ENCODE measurements at places on chromosomes 4 and X. TPM values are rescaled to one million over a fixed set of nuclear protein-coding genes. Genes with fewer than 3 reads are reported as not detected.

CXCL3 gene
- total RNA-seq: 0.34 TPM

CXCL8 gene
- not detected for total RNA-seq

CMC4 gene
- total RNA-seq: 22.2 TPM

AKAP4 gene
- total RNA-seq: not detected

ATP8A1 gene
- total RNA-seq: 5.4 TPM

FRG1 gene
- total RNA-seq: 41.3 TPM

FAM47A gene
- total RNA-seq: not detected

FATE1 gene
- not detected for total RNA-seq

GRCh38 chrX:82218361-82218760 lies 1016.5 kb downstream of the SH3BGRL start:
- no peak for DNase-seq

DNA sequence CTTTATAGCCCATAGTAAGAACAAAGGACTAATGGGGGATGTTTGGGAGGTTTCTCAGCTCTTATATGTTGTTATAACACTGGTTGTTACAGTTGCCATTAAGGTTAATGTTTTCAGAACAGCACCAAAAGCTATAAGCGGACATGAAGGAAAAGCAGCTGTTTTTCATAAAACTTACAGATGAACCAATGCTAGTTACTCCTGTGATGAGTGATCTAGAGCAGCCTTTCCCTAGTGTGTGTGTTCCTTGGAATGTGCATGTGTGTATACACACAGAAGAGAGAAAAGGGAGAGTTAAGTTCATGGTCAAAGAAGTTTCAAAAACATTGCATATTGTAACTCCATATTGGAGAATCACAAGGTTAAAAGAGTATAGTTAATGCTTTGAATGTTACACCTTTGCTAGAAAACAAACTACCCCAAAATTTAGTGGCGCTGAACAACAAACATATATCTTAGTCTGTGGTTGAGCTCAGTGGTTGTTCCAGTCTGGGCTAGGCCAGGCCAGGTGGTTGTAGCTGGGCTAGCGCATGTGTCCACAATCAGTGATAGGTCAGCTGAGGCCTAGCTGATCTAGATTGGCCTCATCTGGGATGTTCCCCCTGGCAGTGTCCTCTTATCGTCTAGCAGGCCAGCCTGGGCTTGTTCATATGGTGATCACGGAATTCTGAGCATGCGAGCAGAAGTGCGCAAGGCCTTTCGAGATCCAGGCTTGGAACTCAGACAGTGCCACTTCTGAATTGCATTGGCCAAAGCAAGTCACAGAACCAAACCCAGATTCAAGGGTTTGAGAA lies 151.0 kb downstream of the NHS start:
- DNase-seq: no peak

DNA sequence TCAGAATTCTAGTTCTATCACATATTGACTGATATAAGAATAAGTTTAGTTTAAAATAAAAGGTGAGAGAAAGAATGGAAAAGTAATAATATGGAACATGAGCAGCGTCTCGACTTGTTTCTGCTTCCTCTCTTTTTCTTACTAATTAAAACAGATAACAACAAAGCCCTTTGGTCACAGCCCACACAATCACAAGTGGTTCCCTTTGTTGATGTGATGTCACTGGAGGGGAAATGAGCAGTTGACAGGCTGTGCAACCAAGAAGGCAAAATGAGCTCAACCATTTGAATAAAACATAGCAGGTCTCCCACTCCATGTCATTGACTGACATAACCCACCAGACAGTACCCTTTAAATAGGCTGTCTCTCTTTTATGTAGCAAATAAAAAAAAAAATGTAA lies 342.5 kb upstream of the MAGEB2 start:
- DNase-seq: no peak

- DNase-seq: no peak
These were observed 31.2 kb downstream of the CCNI start for GRCh38 chr4:77044461-77045150.

GRCh38 chrX:8044947-8045346 lies 117.7 kb upstream of the PNPLA4 start:
- no peak for DNase-seq

GRCh38 chr4:35520059-35520458 lies 724.3 kb downstream of the ARAP2 start:
- no peak for DNase-seq

DNA sequence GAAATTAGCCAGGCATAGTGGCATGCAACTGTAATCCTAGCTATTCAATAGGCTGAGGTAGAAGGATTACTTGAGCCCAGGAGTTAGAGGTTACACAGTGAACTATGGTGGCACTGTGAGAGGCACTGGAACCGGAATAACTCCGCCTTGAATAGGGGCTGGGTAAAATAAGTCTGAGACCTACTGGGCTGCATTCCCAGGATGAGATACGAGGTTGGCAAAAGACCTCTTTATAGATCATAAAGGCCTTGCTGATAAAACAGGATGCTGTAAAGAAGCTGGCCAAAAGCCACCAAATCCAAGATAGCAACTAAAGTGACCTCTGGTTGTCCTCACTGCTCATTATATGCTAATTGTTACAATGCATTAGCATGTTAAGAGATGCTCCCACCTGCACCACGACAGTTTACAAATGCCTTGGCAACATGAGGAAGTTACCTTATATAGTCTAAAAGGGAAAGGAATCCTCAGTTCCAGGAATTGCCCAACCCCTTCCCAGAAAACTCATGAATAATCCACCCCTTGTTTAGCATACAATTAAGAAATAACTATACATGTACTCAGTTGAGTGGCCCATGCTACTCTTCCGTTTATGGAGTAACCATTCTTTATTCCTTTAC lies 88.6 kb downstream of the CENPC start:
- DNase-seq: no peak

- DNase-seq: no peak
These were observed 978.3 kb upstream of the GRID2 start for GRCh38 chr4:91325495-91325894.

DNA sequence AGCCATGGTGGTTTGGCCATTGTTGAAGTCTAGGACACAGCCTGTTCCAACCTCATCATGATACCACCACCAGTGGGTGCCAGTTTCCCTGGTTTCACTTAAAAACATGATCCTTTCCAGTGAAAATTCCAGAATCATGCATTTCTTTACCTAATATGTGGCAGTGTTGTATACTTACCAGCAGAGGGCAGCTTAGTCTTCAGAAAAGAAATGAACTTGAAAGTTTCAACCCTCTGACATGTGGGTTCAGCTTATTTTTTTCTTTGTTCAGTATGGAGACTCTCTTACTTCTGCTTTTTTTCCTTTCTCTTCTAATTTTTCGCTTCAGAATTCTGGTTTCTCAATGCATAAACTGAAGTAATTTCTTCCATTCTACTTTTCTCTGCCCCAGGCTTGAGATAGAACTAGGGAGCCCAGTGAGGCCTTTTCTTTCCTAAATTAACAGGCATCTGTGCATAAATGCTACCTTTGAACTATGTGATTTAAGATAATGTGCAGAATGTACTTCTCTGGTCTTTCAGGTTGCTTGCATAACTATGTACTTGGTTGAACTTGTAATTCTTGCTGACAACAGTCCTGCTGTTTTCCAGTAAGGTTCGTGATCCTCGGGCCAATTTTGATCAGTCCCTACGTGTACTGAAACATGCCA lies 10.7 kb downstream of the LIAS start:
- no peak for DNase-seq

DNA sequence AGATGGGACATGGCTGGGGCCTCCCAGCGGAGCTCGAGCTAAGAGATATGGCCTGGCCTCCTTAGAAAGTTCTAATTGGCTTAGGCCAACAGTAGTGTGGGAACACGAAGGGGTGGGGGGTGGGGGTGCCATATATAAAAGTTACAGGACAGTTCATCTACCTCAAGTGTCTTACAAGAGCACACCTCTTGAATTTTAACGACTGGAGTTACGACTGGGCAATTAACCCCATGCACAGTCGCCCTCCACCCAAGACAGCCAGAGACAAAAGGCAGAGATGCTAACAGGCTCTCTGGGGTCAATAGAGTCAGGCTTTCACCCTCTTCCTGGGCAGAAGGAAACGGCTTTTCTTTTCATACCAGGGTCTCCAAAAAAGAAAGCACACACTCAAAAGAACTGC lies 302.2 kb downstream of the BCOR start:
- no peak for DNase-seq

DNA sequence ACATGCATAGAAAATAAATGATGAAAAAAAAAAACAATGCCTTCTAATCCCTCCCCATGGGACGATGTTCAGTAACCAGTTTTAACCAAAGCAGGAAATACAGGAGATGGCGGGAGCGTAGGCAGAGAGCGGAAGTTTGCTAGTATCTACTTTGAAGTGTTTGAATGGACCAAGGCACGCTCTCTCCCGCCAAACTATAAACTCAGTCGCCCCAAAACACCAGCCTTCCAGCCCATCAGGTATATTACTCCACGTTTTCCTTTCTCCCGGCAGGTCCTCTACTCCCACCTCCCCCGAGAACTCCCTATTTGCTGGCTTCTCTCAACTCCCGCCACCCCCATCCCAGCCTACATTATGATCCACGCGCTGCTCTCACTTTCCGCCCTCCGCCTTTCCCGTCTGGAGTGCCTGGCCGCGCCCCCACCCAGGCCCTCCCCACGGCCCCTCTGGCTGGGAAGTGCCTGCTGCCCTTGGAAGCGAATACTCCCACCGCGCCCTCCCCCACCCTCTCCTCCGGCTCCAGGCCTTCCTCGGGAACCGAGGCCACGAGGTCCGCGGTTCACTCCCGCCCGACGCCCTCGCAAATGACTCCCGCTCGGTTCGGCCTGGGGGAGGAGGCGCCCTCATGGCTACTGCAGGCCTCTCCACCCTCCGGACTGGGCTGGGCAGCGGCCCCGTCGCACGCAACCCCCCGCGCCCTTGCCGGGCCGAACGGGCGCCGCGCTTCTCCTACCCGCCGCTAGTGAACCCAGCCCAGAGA lies 723 bp downstream of the DHX15 start:
- DNase-seq: peak; percentile 36

- no peak for DNase-seq
These were observed 49.1 kb downstream of the RASGEF1B start for GRCh38 chr4:81422595-81422994.

DNA sequence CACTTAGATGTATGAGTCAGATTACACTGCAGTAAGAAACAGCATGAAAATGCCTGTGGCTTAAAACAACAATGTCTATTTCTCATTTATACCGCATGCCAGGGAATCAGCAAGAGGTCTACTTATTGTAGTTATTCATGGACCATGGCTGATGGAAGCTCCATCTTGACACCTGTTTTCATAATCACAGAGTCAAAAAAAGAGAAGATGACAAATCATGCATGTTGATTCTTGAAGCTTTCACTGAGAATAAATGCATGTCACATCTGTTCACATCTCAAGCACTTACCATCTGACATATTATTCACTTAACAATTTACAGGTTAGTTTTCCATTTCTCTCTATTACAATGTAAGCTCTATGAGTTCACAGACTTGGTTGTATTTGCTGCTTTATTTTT lies 194.2 kb upstream of the SLITRK2 start:
- DNase-seq: no peak

DNA sequence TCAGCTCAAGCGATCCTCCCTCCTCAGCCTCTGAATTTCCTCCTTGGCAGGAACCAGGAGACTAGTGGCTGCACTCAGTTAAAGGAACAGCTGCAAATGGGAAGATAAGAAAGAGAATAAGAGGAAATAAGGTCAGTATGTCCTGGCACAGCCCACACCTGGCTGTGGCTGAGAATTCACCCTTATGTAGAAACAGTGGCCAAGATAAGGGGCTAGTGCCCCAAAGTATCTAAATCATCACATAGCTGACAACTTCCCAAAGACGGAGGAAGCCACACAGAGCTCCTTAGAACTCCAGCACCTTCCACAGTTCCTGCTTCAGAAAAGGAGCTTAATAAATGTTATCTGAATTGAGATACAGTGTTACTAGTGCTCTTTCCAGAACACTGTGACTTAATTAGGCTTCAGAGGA lies 2.3 kb upstream of the CHIC2 start:
- DNase-seq: no peak

DNA sequence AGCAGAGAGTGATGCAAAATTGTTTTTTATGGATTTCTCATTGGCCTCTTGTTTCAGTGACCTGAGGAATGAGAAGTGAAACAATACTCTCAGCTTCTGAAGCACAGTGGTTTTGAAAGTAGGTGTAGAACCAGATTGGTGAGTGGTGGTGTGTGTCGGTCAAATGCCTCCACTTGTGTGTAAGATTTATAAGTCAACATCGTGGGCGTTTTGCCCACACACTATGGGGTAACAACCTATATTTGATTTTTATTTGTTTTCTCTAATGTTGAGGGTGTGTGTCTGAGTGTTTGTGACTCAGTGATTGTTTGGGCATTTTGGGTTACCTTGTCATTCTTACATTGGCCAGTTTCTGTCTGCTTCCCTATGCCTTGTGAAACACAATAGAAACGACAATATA lies 23.3 kb downstream of the ADGRL3 start:
- no peak for DNase-seq

DNA sequence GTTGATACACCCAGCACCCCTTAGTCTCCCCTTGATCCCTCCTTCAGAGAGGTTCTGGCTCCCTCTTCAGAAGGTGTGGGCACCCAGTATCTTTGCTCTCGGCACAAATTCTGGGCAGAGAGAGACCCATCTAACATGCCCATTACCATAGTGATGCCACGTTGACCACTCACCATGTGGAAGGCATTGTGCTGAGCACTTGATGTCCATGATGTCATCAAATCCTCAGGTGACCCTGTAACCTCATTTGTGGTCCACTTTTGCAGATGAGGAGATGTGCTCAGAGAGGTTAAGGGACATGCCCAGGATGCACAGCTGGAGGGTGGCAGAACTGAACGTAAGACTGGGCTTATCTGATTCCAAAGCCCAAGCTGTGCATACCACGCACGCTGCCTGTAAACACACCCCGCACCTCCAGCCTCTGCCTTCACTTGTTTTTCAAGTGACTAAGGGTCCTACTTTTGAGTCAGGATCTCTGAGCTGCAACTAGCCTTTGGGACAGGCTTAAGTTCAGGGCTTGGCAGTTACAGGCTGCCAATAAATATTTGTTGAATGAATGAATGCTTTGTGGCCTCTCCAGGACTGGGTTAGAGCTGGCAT lies 55.2 kb downstream of the HTRA3 start:
- peak; percentile 18 for DNase-seq

GRCh38 chr4:151643564-151643963 lies 117.2 kb downstream of the GATB start:
- DNase-seq: no peak

GRCh38 chrX:15714529-15714928 lies 23.5 kb upstream of the CA5B start:
- no peak for DNase-seq

- no peak for DNase-seq
These were observed 336.1 kb downstream of the GBA3 start for GRCh38 chr4:23028875-23029274.

DNA sequence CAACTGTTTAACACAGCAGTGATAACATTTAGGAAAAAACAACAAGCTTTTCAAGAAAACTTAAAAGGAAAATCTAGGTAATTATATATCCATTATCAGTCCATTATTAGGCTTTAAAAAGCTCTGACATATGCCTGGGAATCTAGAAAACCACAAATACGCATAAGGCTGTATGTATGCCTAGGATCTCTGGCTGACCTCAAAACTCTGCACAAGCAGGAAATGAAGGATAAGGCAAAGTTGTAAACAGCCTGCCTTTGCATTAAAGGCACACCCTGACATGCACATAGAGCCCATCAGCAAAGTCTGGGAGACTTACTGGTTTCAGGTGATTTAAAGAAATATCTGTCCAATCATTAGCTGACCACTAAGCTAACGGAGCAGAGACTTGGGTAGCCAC lies 14.0 kb downstream of the TIMP1 start:
- no peak for DNase-seq

Data from lower leg skin (tissue), 4 donors.